Muscle of back (tissue), 13 donors: ENCODE measurements at places on chromosomes 13 and 19. TPM values are rescaled to one million over a fixed set of nuclear protein-coding genes. Genes with fewer than 3 reads are reported as not detected.

Gene KLK2
- not detected for polyA plus RNA-seq

Gene ZNF541
- polyA plus RNA-seq: 0.17 TPM

Gene ZFP30
- polyA plus RNA-seq: 14.8 TPM

Gene LDLR
- polyA plus RNA-seq: 39.5 TPM

Gene CLEC4M
- not detected for polyA plus RNA-seq

Gene FBXO27
- polyA plus RNA-seq: 1.9 TPM

Gene CEACAM5
- 0.28 TPM for polyA plus RNA-seq

GRCh38 chr19:46745030-46745429, 827 bp upstream of the FKRP start:
- DNase-seq: no peak

GRCh38 chr13:112172641-112173251, 105.8 kb downstream of the SOX1 start:
- DNase-seq: no peak

DNA sequence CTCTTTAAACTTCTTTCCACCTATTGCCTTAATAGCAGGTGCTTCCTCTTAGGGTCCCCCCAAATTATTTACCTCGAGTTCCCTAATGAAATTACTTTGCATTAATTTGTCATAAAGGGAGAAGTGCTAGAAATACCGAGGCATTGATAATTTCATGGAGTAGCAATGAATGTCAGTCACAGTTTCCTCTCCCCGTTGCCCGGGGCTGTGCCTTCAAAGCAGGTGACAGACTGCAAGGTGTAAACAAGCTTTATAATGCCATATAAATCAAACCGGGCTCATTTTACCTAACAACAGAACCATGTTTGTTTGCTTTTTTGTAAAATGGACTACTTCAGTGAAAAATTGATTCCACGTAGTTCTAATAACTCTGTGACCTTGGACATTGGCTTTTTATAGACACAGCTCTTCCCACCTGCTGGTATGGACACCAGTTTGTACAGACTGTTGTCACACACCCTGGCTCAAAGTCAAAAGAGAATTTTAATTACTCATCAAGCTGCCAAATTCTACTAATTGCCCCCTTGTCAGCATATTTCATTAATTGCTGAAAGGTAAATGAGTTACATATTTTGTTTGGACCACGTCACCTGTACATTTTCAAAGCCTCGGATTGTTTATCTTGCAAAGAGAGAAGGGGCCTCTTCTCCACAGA, 171.1 kb downstream of the STK24 start:
- DNase-seq: no peak

- no peak for DNase-seq
Measured at GRCh38 chr13:41312176-41312500, 1.1 kb downstream of the NAA16 start.

- DNase-seq: no peak
Measured at GRCh38 chr13:58085274-58085673, 453.7 kb downstream of the PCDH17 start.

GRCh38 chr13:44929692-44930091, 59.6 kb downstream of the NUFIP1 start:
- DNase-seq: peak; percentile 38

DNA sequence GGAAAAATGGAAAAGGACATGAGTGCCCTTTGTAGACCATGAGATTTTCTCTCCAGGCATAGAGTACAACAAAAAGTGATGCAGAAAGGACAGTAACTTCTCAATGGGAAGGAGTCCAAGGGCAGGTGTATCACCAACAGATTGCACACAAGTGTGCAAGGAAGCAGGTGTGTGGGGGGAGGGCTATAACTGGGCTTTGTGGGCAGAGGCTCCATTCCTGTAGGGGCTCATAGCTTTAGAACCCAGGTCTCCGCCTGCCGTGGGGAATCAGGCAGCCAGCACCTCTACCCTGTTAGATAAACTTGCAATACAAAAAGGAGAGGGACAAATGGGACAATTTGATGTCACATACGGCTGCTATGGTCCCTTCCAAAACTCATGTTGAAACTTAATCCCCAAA, 119.8 kb downstream of the MIPEP start:
- no peak for DNase-seq

DNA sequence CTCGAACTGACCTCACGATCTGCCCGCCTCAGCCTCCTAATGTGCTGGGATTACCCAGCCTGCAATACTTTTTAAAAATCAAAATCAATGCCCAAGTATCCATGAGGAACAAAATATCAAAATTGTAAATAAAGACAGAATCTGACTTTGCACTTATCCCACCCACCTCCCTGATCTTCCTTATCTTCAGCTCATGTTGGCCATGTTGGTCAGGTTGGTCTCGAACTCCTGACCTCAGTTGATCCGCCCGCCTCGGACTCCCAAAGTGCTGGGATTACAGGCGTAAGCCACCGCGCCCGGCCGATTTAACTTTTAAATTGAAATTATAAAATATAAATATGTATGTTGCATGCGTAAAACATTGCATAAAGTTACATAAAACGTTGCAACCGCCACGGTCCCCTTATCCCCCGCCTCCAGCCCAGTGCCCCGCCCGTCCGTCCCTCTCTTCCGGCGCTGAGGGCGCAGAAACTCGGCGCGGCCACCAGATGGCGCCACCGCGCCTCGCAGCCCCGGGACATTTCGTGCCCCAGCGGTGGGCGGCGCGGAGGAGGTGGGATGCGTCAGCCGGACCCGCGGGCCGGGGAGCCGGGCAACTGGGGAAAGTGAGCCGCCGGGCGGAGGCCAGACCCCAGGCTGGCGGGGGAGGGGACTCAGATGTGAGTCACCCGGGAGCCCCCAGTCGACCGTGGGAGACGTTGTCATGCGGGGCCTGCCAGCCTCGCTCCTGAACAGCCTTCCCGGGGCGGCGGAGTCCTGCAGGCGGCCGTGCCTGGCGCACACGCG, 1.5 kb upstream of the GADD45B start:
- DNase-seq: peak; percentile 94

GRCh38 chr13:30088312-30088855, 219.0 kb downstream of the KATNAL1 start:
- DNase-seq: no peak
